Non-pigmented ciliary epithelial cell (primary cell): ENCODE measurements at places on chromosomes 6 and 20.

DNA sequence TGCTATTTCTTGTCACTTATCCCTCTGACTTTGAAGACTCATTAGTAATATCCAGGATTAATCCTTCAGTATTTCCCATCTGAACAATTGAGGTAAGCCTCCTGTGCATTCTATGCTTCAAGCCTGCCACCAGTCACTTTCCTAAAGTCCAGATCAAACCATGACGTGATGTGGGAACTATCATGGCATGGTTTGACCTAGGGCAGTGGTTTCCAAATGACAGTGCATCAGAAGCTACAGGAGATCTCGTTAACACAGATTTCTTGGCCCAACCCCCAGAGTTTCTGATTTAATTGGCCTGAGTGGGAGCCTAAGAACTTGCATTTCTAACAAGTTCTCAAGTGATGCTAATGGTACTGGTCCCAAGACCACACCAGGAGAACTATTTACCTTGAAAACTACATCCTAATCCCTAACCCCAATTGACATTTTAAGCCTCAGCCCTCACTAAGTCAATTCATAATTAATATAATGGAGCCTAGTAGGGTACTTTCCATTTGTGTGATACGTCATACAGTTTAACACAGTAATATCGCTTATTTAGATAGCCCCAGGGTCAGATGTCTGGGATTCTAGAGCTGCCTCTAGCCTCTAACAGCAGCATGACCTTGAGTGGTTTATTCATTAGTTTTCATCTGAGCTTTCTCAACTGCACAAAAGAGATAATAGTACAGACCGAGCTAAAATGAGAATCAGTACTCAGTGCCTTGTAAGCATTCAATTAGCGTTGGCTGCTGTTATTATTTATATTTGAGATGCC, 907.6 kb downstream of the TFAP2A start:
- DNase-seq: no peak

DNA sequence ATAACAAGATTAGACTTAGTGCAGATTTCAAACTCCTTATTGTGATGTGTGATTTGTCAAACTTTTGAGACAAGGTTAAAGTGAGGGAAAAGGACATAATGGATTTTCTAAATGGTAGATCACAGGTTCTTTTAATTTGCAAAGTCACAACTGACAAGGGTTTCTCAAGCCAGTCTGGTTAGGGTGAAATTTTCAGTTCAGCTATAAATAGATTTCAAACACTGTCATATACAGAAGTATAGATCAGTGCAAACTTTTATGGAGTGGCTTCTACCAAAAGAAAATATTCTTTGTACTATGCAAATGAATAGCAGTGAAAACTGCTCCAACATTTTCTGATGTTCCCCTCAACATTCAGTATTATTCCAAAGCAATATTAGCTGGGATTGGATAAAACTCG, 337.1 kb upstream of the MAN1A1 start:
- no peak for DNase-seq

- no peak for DNase-seq
These were observed 230.7 kb downstream of the TFAP2C start for GRCh38 chr20:56859801-56860261.

DNA sequence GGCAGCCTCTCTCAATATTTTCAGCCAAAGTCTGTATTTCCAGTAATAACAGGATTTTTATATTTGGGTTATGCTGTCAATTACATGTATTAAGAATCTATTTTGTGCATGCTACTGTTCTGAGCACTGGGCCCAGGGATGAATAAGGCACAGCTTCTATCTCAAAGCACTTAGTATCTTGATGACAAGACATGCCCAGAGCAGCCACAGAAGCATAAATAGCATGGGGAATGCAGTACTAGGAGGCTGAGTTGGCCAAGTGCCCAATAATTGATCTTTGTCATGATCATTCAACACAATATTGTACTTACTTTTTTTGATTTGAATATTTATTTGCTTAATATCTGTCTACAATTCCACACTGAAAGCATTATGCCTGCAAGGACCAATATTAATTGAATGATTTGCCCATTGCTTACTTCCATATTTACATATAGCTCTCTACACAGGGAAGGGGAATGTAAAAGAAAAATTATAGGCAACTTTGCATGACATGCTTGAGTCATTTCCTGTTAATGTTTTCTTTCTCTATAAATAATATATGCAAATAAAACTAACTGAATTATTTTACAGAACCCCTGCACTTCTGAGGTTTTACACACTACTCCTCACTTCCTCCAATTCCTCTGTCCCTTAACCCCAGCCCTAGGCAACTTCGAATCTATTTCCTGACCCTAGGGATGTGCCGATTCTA, 298.9 kb upstream of the BMP2 start:
- DNase-seq: no peak

DNA sequence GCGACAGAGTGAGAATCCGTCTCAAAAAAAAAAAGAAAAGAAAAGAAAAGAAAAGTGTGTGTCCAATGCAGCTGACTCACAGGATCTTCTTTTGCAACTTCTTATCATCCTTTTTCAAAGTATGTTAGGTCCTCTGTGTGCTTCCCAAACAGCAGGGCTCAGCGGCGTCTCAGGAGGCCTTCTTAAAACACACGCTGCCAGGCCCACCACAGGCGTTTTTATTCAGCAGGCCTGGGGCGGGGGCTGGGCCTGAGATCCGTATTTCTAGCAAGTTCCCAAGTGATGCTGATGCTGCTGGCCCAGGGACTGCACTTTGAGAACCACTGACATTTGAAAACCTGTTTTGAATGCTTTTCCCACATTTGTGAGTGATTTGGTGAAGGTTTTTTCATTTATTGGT, 57.1 kb downstream of the PSMG4 start:
- DNase-seq: no peak

- DNase-seq: no peak
These were observed 83.5 kb downstream of the TNFAIP3 start for GRCh38 chr6:137950581-137950980.

DNA sequence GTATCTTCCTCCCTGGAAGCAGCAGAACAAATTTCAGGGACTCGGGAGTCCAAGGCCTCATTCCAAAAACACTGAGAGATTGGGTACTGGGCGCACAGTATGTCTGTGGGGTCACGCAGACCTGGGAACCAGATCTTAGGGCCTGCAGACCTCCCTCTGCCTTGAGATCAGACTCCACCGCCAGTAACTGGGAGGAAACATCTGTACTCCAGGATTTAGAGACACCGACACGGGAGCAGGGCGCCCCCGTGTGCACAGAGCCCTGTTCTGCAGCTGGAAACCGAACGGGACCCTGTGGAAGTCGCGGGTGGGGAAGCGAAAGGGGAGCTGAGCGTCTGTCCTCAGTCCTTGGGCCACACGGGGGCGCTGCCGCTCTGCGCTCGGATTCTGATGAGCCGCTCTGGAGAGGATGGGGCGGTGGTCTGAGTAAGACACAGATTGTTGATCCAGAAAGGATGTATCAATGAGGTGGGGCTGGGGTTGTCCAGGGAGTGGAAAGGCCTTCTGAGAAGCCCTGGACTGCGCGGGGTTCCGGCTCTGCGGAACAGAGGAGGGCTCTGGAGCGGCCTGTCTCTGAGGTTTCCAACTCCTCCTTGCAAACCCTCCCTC, 35.7 kb upstream of the HLA-E start:
- no peak for DNase-seq

- no peak for DNase-seq
These were observed 45.7 kb downstream of the OR2B2 start for GRCh38 chr6:27866357-27867050.

GRCh38 chr6:5994234-5994998, 12.3 kb downstream of the NRN1 start:
- no peak for DNase-seq

- no peak for DNase-seq
These were observed 3.9 kb upstream of the SLPI start for GRCh38 chr20:45258259-45258658.

GRCh38 chr6:156852147-156852857, 75.1 kb downstream of the ARID1B start:
- DNase-seq: no peak

DNA sequence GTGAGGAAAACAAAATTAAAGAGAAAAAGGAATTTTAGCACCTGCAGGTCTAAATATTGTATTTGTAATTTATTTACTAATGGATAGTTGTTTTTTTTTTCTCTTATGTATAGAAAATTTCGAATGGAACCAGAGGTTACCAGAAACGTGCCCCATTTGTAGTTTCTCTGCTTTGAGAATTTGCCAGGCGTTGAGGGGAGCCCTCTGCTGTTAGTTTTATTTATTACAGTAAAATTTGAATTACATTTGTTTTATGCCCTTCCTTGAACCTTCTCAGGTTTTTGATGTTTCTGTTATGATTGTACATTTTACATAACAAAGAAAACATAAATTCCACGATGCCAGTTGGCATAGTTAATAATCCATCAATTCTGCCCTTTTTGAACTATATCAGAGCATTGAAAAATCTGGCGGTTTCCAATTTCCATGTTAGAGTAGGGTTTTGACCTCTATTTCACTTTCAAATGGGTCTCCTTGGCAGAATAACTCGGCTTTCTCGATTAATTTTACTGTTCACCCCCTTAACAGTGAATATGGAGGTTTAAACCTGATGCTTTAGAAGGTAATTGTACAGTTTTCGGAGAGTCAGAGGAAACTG, 35.1 kb upstream of the RFPL4B start:
- no peak for DNase-seq

DNA sequence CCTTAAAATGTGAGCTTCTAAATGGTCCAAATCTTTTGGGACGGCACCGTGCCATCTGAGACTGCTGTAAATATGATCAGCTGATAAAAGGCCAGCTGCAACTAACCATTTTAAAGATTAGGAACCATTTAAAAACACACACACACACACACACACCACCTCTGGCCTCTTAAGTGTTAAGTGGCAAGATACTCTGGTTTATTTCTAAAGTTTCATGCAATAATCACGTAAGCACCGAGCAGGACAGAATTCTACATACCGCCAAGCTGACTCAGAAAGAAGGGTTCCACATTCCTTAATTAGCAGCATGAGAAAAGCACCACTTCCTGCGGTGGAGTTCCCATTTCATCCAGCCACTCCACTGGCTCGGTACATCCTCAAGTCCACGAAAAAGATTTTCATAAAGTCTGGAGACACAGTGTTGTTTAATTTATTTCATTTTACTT, 17.8 kb upstream of the ZNF217 start:
- DNase-seq: peak; percentile 96

DNA sequence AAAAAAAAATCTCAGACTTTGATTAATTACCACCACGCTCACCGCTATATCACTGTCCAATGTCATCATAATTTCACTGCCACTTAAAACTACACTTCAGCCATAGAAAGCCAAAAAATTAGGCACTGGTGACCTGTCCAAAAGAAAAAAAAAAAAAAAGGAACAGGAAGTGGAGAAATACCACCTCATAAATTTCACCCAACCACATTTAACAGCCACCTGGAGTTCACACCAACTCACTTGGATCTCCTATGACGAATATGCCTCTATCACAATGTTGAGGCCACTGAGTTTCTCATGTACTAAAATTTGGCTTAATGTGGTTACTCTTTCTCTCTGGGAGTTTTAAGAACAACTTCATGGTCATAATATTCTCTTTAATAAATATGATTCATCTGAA, 237.5 kb upstream of the RSPO3 start:
- DNase-seq: no peak

- DNase-seq: no peak
These were observed 24.9 kb downstream of the DPPA5 start for GRCh38 chr6:73329201-73329600.

GRCh38 chr6:54587277-54587676, 259.3 kb upstream of the FAM83B start:
- DNase-seq: no peak

- no peak for DNase-seq
These were observed 6.9 kb downstream of the HLA-DPB1 start for GRCh38 chr6:33082702-33083101.

GRCh38 chr20:50089787-50090177, 23.2 kb downstream of the UBE2V1 start:
- DNase-seq: no peak

DNA sequence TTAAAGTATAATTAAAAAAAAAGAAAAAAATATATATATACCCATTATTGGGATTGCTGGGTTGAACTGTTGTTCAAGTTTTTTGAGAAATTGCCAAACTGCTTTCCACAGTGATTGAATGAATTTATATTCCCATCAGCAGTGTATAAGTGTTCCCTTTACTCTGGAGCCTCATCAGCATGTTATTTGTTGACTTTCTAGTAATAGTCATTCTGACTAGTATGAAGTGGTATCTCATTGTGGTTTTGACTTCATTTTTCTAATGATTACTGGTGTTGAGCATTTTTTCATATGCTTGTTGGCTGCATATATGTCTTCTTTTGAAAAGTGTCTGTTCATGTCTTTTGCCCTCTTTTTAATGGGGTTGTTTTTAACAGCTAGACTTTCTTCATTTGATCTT, 1260.8 kb upstream of the GJE1 start:
- DNase-seq: no peak

GRCh38 chr6:138596591-138596990, 97.3 kb upstream of the NHSL1 start:
- no peak for DNase-seq

- DNase-seq: no peak
These were observed 19.5 kb upstream of the GMNN start for GRCh38 chr6:24755279-24755678.
